Bronchial epithelial cell (primary cell): ENCODE measurements at places on chromosomes 2 and 18. TPM values are rescaled to one million over a fixed set of nuclear protein-coding genes. Genes with fewer than 3 reads are reported as not detected.

DNA sequence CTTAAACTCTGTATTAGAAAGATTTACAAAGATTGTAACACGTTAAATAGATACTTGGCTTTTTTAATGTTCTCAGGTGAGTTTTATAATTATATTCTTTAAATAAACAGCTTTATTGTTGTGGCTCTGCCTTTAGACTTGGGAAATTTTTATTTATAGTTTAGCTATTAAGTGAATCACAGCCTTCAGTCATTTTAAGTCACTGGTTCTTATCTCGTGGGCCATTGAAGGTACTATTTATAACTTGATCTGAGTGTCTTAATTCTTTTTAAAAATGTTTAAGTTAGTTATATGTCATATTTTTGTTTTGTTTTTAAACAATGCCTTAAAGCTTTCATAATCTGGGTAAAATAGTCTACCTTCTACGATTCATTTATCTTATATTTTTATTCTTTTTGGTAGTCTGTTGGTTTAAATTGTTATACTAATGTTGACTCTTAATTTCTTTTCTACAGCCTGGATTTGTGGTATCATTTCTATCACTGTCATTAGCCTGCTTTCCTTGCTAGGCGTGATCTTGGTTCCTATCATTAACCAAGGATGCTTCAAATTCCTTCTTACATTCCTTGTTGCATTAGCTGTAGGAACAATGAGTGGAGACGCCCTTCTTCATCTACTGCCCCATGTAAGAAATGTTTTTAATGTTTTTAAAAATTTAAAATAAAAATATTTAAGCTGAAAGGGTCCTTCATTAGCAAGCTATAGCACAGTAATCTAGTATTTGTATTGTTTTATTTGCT lies 49.3 kb downstream of the SLC39A10 start:
- DNase-seq = no peak

GRCh38 chr2:64225491-64225890 lies 81.3 kb upstream of the PELI1 start:
- peak; percentile 78 for DNase-seq

DNA sequence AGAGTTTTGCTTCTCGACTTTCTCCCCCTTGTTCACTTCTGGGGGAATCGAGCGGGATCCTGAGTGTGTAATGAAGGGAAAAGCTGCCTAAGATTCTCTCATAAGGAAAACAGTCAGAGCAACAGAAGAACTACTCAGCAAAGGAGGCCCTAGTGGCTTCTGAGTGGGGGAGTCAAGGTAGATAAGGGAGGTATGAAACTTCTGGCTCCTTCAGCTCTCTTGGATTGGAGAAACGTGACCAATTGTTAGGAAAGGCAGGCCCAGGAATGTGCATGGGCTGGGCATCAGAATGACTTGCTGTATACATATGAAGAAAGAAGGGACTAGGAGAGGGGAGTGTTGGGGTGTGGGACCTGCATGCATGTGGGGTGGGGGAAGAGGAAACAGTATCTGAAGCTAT lies 73.1 kb downstream of the KCNS3 start:
- no peak for DNase-seq

- DNase-seq = no peak
Measured at GRCh38 chr2:88068044-88068443, 419 bp downstream of the SMYD1 start.

GRCh38 chr18:79068341-79068936 lies 755 bp upstream of the ATP9B start:
- no peak for DNase-seq

GRCh38 chr18:45494811-45495210 lies 120.5 kb upstream of the SLC14A2 start:
- DNase-seq = no peak

DNA sequence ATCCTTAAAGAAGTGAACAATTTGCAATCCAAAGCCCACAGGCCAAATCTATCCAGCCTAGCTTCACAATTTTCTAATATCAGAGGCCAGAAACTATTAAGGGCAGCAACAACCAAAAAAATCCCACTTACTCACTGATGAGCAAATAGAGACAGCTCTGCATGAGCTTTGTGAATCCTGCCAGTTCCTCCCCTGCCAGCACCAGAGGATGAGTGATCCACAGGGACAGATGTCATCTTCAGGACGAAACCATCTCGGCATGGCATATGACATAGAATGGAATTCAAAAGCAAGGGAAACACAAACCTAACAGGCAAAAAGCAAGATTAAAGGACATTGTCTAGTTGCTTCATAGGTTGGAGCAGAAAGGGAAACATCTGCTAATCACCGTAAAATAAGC lies 2.2 kb upstream of the DSC2 start:
- peak; percentile 34 for DNase-seq

GRCh38 chr2:43370146-43370545 lies 143.7 kb upstream of the ZFP36L2 start:
- no peak for DNase-seq

DNA sequence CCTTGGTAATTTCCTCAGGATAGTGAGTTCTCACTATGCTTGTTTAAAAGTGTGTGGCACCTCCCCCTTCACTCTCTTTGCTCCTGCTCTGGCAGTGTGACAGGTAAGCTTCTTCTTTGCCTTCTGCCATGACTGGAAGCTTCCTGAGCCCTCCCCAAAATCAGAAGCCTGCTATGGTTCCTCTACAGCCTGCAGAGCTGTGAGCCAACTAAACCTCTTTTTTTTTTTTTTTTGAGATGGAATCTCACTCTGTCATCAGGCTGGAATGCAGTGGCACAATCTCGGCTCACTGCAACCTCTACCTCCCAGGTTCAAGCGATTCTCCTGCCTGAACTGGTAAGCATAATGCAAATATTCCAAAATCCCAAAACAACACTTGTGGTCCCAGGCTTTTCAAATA lies 80.0 kb downstream of the SOWAHC start:
- DNase-seq = peak; percentile 72

DNA sequence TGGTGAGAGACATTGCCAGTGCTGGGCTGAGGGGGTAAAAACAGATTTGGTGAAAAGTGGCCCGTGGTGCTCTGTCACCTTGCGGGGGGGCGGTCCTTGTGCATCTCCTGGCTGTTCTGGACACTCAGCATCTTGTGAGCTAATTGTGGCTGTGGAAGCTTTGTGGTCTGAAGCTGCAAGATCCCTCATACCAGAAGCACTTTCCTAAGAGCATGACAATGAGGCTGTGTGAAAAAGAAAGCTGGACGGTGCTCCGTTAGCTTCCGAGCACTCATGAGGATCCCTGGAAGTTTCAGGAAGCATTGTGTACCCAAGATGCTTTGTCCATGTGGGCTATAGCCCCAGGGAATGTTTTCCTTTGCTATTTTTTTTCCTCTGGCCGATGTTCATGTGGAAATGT lies 74.5 kb downstream of the CABLES1 start:
- no peak for DNase-seq

- DNase-seq = peak; percentile 88
Measured at GRCh38 chr2:189783927-189784867, at the start of the genes ORMDL1 and PMS1. ORMDL1 (minus strand) TSS chr2:189784339; CDS start chr2:189782595, 1,744 bp downstream. PMS1 (plus strand) TSS chr2:189784450; CDS start chr2:189791810, 7,360 bp downstream.

PLGLB2 gene
- total RNA-seq = 1.3 TPM in 1 of 2 replicates, not detected in the other

AGXT gene
- total RNA-seq = not detected in 2 replicates

AQP12A gene
- total RNA-seq = not detected in 2 replicates

COLEC12 gene
- under 0.01 and 0.53 TPM in 2 replicates for total RNA-seq

ADAM23 gene
- total RNA-seq = under 0.01 and 0.13 TPM in 2 replicates

NMUR1 gene
- not detected in 2 replicates for total RNA-seq

CYTIP gene
- not detected in 2 replicates for total RNA-seq

AMER3 gene
- under 0.01 TPM in 1 of 2 replicates, not detected in the other for total RNA-seq

PROKR1 gene
- not detected in 2 replicates for total RNA-seq
